ENCODE measurements at places on chromosomes 3 and 15. TPM values are rescaled to one million over a fixed set of nuclear protein-coding genes. Genes with fewer than 3 reads are reported as not detected.

- DNase-seq: no peak
These were observed 1.0 kb downstream of the TAMM41 start for GRCh38 chr3:11845651-11846050.

GRCh38 chr3:11705049-11705448, 61.3 kb upstream of the VGLL4 start:
- no peak for DNase-seq

DNA sequence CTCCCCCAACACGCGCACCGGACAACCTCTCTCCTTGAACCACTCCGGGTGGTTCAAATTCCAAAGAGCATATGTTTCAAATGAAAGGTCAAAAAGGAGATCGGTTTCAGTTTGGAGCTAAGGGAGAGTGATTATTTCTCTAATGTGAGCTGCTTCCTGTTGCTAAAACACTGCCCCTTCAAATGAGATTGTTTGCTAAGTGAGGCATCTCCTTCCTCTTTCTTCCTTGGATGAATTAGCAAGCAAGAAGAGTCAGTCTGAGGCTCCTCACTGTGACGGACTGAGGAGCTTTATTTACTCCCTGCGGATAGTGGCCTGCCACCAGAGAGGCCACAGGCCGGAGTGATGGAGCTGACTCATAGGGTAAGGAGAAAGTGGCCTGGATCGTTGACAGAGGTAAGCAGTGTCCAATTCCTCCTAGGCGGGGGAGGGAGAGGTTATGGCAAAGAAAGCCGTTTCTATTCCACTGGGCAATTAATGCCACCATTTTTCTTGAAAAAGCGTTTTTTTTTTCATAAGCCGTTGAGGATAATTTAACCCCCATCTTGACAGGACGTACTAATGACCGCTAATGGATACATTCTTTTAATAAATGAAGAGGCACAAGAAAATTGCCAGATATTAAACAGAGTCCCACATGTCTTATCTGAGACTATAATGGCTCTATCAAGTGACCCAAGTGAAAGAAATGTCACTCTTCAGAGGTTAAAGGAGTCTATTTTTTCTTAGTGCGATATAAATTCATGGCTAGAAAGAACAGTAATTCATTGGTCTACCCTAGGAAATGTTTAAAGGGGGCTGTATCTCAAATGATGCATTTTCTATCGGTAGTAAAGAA, 167.0 kb upstream of the ANKRD28 start:
- DNase-seq: no peak

DNA sequence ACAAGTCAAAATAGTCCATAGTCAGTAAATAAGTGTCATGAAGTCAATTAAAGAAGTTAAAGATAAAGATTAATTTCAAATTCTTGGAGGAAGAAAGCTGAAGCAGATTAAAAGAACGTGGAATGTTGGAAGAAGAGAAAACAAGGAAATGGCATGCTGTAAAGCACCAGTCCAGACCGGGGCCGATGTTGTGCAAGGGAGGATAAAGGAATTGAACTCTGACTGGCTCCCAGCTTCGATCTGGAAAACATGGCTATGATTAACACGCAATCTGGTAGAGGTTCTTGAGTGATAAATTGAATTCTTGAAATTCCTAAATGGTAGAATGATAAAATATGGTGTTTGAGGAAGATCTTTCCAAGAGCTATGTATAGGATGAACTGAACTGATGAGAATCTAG, 194.4 kb downstream of the MEIS2 start:
- no peak for DNase-seq

Gene TBC1D2B
- 31.3 TPM for total RNA-seq

Gene LSMEM2
- not detected for total RNA-seq

DNA sequence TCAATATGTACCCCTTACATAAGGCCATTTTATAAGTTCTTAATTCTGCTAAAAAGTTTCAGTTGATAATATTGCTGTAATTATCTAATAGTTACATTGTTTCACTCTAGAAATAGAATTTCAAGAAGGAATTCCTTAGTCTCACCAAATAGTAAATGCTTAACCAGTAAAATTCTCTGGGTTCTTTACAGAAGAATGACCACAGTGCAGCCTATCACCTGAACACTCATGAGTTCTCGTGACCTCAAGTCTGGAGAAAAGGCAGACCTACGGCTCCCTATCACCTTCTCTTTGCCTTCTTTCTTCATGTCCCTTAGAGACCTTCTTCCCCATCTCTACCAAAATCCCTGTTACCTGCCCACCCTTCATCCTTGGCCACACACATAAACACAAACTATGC, 30.9 kb downstream of the CCDC191 start:
- no peak for DNase-seq

GRCh38 chr3:197573048-197573767, 17.4 kb upstream of the BDH1 start:
- no peak for DNase-seq

DNA sequence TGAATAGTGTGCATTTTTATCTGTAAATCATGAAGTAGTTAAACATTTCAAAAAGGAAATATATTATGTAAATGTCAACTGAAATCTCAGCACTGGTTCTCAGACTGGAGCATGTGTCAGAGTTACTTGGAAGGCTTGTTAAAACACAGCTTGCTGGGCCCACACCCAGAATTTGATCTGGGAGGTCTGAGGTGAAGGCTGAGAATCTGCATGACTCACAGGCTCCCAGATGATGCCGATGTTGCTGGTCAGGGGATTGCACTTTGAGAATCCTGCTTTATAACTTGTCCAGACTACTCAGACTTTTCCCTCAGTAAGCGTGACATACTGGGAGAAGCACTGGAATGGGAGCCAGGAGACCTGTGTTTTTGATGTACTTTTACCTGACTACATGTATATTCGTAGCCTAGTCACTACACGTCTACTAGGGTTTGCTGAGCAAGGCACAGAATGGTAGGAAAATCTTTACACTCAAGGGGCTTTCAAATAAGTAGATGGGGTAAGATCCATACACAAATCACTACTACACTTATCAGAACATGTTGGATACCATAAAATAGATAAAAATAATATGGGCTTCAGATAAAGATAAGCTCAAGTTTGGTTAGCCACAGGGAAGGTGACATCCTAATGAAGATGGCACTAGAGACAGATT, 77.1 kb upstream of the MEX3B start:
- no peak for DNase-seq

DNA sequence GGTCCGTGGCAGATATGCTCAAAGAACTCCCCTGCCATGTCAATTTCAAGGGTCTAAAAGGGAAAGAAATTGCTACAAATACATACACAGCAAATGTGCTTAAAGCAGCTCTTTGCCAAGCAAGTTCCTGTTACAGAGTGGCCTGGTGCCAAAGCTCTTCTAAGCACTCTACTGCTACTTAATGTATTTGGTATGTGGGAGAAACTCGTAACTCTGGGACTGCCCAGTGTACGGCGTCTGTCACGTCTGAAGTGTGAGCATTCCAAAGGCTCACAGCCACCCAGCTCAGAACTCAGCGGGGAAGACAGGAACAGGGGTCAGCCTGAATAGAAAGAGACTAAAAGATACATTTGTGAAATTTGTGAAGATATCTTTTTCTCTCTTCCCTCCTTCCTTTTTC, 54.6 kb downstream of the RBMS3 start:
- DNase-seq: no peak

- no peak for DNase-seq
These were observed 34.1 kb upstream of the ATG7 start for GRCh38 chr3:11238060-11238459.

Gene ARL8B
- 41.4 TPM for total RNA-seq

DNA sequence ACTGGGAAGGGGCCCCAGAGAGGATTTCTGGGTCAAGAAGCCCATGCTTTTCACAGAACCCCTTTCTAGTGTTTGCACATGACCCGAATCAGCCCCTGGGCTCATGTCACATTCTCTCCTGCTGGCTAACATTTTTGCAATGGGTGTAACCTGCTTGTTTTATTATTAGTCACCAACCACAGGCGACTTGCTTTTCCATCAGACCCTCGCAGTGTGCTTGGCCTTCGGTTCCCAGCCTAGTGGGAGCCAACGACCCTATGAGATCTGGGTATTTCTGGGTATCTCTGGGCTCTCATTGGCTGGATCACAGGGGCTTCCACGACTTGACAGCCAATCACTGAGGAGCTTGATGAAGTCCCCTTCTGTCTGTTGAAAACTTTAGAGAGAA, 11.0 kb upstream of the FBLN2 start:
- DNase-seq: no peak

Gene GP9
- total RNA-seq: 0.50 TPM

- DNase-seq: no peak
These were observed 17.8 kb upstream of the MCCC1 start for GRCh38 chr3:183117056-183117455.

DNA sequence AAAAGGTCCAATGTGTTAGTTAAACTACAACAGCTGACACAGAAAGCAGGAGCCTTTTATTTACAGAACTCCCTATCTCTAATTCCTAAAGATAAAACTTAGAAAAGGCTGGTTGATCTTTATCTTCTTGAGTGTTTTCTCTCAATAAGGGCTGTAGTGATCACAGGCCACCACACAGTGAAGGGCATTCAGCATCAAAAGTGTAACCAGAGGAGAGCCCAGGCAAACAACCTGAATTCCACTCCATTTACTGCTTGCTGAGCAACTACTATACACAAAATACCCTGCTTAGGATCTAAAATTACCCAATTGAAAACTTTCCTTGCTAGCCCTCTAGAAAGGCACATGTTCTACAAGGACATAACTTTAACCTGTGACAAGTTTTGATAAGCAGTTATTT, 122.7 kb downstream of the MEIS2 start:
- no peak for DNase-seq

GRCh38 chr15:85563328-85563727, 182.9 kb downstream of the AKAP13 start:
- DNase-seq: no peak

Gene CP
- total RNA-seq: 5.6 TPM

Gene FGF7
- total RNA-seq: 106 TPM

DNA sequence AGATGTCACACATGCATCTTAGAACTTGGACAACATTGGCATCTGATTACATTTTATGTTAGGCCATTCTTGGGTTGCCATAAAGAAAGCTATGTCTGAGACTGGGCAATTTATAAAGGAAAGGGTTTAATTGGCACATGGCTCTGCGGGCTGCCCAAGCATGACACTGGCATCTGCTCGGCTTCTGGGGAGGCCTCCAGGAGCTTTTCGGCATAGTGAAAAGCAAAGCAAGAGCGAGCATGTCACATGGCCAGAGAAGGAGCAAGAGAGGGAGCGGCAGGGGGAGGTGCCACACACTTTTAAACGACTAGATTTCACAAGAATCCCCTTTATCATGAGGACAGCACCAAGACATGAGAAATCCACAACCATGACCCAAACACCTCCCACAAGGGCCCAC, 11.3 kb downstream of the RYR3 start:
- DNase-seq: peak; percentile 68

DNA sequence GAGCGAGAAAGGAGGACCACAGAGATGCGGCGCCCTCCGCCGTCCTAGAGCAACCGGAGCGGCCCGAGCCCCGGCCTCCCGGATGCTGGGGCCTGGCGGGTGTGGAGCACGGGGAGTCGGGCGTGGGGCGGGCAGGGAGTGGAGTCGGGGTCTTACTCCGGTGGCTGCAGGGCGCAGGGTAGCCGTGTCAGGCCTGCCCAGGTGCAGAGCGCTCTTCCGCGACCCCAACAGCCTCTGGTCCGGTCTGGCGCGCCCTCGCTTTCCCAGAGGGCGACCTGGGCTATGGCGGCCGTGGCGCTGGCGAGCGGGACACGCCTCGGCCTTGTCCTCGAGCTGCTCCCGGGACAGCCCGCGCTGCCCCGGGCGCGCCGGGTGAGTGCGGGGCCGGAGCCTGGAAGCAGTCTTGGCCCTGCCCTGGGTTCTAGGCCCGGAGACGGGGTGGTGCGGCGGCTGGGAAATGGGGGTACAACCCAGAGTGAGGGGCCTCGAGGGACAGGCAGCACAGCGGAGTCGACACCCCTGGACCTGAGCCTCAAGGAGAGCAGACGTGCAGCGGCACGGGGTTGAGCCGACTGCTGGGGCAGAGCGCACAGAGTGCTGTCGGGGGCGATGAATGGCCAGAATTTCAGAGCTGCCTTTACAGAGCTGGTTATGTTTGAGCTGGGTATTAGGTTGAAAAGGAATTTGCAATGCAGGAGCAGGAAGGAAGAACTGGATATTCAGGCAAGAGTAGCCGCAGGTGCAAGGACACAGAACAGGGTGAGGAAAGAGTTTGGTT, at the start of gene ZNF662:
ZNF662 (plus strand) TSS at position 73 of the 778 bp plus-strand sequence. CDS start 1,973 bp downstream, outside the sequence.
- no peak for DNase-seq

DNA sequence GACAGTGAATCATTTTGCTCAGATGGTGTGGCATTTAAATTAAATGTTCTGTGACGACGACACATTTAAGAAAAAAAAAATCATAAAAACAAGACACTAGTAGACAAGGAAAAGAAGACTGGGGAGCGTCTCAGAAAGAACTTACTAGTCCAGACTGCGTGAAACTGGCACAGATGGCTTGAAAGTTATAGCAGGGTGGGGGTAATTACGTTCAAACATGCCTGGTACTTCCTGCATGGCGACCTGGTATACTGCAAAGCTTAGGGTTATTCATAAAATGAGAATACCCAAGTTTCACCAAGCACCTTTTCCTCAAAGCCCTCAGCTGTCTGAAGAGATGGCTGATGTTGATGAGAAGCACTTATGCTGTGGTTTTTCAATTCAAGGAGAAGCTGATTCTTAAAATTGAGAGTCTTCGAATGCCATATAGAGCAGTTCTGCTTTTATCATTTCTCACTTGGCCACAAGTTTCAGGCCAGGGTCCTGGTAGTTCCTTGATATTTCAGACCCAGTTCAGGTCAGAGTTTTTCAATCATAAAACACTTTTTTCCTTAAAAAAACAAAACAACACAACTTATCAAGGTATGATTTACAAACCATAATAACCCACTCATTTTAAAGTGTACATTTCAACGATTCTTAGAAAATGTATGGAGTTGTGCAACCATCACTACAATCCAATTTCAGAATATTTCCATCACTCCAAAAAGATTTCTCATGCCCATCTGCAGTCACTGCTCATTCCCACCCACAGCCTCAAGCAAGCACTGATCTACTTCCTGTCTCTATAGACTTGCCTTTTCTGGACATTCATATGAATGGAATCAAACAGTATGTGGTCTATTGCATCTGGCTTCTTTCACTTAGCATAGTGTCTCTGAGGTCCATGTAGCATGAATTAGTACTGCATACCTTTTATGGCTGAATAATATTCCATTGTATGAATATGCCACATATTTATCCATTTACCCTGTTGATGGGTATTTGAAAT, 24.7 kb downstream of the PCOLCE2 start:
- DNase-seq: no peak

DNA sequence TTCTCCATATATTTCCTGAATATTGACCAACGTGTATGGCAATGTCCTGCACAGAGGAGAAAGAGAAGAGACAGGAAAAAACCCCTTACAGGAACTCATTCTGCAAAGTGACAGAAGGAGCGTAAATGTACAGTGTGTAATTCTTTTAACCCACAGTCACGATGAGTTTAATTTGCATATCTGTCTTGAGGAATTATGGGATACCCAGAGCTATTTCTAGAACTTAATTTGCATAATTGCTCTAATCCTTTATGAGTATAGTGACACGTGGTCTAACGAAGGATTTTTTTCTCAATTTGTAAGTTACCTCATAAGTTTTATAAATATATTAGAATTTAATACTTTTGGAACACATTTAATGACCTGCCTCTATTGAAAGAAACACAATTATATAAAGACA, 9.8 kb downstream of the GPR27 start:
- no peak for DNase-seq

Data from esophagus muscularis mucosa (tissue), 4 donors.